NCI-H1092 (cell line): ENCODE measurements at places on chromosomes 7 and 10.

DNA sequence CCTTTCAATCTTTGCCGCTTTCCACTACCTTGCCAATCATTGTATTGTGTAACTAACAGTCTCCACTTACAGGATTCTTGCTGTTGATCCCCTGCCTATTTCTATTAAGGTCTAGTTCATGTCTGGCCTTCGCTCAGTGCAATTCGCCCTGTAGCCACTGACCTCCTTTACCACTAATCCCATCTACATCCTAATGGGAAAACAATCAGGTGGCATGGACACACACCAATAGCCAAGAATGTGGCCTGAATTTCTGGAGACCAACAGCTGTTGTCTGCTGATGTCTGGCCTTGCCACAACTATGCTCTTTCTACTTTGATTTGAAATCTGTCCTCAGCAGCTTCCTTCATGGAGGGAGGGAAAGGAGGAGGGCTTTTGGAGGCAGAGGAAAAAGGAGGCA, 546.2 kb downstream of the SORCS3 start:
- DNase-seq: no peak

DNA sequence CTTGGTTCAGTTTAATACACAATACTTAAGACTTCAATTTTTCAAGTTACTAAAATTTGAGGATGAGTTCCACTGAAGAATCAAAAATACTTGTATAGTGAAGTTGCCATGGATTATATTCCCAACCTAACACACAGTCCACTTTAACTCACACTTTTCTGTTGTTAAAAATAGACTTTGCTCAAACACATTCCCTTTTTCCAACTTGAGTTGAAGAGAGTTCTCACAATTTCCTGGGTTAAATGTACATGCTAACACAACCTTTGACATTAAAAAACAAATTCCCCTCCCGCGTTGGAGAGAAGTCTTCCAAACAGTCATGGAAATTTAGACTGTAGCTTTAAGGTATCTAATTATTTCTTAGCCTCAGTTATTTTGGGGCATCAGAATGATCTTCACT, 27.1 kb downstream of the SKIDA1 start:
- no peak for DNase-seq

DNA sequence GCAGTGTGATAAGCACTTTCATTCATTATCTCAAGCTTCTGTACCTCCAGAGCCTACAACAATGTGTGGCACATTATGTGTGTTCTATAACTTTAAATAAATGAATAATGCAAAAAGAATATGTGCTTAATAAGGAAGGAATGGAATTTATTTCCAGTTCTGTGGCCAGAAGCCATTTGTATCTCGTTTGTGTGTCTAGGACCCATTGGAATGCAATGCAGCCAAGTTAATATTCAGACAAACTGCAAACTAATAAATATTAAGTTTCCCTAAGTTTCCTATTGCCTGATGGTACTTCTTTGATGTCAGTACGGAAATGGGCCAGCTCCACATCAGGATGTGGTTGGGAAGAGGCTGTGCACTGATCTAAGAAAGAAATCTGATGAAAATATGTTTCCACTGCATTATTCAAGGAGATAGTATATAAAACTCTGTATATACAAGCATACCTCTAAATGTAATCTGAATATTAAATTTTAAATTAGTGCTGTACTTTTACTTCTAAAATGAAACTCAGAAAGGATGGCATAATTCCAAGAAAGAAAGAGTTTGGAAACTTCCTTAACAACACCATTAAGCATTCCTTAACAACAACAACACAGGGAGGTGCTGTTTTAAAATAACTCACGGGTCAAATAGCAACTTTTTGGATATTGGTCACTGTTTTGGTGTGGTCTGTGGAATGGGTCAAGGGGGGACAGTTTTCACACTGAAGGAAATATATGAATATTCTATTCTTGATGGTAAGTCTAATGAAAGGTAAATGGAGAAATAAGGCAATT, 29.4 kb upstream of the ANKRD30A start:
- no peak for DNase-seq

GRCh38 chr7:131046246-131046645, 281.4 kb upstream of the MKLN1 start:
- no peak for DNase-seq

- DNase-seq: no peak
These were observed 86.4 kb downstream of the SNX10 start for GRCh38 chr7:26378016-26378415.

DNA sequence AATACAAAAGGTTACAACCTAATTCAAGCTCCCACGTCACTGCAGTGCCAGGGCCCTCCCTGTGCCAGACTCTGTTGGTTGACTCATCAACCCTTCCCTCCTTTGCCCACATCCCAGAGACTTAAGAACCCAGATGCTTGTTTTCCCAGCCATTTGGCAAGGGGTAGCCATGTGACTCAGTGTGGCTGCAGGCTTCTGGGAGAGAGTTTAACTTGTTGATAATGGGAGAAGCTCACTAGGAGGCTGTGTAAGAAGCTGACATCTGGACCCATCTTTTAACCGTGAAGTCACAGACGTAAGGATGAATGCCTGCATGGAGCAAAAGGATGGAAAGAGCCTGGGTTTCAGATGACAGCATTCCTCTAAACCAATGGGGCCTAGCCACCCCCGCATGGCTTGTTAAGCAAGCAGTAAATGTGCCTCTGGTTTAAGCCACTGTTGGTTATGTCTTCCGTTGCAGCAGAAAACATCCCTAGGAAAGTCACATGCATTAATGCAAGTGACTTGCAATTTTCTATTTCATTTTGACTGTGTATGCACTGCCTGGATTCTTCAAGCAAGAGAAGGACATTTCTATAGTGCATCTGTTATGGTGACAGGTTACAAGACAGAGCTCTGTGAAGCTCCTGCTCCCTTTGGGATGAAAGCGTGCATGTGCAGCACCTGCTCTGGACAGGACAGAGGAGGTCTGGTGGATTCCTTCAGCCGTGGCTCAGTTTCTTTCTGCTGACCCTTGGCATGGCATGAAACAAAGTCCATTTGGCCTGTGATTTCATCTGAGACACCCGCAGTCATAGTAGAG, 57.5 kb upstream of the CREB5 start:
- no peak for DNase-seq

DNA sequence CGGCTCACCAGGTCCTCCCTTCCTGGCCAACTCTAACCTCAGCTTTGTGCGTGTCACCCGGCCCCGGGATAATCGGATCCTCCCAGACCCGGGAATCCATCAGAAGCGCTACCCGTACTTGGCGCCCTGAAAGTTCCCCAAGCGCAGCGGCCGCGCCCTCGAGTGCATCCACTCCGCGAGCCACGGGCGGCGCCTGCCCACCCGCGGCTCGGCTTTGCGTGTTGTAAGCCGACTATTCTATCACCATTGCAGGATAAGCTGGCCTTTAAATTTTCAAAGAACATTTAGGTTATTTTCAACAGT, 35.7 kb upstream of the EBLN1 start:
- DNase-seq: no peak
